RWPE2 (cell line): ENCODE measurements at places on chromosomes 7 and 10.

DNA sequence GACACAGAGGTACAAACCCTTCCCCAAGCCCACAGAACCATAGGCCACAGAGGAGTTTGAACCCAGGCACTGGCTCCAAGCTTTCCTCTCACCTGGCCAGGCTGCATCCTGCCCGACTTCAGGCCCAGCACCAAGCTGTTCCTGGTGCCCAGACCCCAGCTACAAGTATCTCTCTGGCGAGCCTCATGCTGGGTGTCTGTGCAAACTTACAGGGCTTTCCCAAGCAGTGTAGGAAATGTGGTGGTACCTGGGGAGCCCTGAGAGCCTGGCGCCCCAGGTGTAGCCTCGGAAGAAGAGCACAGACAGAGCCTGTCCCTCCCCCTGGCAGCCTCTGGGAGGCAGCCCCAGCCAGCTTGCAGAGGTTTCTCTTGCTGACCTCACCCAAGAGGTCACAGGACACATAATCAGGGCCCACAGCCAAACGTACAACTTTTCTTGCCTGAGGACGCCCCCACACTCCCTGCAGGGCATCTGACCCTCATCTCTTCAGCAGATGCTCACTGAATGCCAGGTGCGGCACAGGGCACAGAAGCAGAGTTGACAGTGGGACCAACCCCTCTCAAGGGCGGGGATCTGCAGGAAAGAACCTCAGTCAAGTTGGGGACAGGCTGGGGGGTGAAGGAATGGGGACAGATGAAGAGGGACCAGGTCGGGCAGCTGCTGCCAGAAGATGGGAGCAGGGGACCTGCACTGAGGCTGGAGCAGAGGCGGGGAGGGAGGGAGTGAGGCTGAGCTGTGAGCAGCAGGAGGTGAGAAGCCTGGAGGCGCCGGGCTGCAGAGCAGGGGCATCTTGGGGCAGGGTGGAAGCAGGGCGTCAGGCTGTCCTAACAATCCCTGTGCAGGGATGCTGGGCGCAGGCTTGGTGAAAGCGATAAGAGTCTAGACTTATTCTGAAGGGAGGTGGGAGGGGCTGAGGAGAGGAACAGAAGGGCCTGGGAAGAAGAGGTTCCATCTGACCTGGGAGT lies 16.3 kb upstream of the MYL7 start:
- no peak for DNase-seq

DNA sequence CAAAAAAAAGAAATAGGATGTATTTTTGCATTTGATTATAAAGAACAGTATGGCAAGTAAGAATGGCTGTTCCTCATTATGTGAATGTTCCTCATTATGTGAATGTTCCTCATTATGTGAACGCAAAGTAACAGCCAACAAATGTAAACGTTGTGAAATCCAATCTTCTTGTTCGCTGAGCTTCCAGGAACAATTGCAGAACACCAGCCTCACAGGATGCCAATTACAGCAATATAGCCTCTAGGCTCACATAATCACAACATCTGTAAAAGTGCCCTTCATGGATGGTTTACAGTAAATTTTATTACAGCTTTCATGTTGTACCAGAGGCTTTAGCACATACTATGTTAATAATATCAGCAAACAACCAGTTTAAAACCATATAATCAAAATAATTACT lies 71.6 kb downstream of the THSD7A start:
- DNase-seq: no peak

DNA sequence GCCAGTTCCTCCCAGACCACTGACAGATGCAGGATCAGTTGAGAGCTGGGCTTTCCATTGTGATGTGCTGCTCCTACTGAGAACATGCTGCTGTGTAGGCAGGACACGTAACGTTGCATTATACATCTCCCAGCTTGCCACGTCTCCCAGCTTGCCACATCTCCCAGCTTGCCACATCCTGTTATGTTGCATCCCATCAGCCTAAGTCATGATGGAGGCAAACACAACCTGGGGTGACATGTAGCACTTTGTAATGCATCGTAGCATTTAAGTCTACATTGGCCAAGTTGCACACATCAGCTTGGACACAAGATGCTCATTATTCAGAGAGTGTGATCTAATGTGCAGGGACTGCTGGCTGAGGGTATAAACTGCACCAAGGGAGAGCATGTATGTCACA lies 73.3 kb upstream of the CHCHD3 start:
- DNase-seq: no peak

DNA sequence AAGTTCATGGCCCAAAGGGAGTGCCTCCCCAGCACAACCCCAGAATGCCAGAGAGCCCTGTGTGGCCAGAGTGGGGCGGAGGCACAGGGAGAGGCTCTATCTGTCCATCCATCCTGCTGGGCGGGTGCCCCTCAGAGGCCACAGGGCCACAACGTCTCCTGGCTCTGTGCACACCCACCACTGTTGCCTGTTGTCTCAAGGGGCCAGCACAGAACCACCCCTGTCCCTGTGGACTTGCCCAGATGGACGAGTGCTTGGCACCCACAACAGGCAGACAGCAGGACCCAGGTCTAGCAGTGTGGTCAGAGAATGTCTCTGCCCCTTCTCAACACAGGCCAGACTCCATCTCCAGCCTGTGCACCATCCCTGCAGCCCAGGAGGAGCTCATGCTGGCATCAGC lies 92.8 kb downstream of the PAXIP1 start:
- no peak for DNase-seq

DNA sequence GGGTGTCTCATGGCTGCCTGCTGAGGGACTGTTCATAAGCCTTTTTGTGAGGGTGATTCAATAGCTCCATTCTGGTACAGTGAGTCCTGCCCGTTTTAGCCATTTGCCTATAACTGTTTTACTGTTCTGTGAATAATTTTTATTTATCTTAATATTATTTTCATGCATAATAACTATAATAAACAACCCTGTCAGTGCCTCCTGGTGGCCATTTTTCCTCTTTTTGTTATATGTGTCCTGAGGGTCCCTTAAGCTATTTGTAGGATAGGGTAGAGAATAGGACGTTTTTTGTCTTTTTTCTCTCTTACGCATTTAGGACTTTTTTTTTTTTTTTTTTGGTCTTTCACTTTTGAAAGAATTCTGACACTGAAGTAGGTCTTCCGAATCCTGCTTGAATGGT lies 2.9 kb downstream of the C1QL3 start:
- DNase-seq: no peak

DNA sequence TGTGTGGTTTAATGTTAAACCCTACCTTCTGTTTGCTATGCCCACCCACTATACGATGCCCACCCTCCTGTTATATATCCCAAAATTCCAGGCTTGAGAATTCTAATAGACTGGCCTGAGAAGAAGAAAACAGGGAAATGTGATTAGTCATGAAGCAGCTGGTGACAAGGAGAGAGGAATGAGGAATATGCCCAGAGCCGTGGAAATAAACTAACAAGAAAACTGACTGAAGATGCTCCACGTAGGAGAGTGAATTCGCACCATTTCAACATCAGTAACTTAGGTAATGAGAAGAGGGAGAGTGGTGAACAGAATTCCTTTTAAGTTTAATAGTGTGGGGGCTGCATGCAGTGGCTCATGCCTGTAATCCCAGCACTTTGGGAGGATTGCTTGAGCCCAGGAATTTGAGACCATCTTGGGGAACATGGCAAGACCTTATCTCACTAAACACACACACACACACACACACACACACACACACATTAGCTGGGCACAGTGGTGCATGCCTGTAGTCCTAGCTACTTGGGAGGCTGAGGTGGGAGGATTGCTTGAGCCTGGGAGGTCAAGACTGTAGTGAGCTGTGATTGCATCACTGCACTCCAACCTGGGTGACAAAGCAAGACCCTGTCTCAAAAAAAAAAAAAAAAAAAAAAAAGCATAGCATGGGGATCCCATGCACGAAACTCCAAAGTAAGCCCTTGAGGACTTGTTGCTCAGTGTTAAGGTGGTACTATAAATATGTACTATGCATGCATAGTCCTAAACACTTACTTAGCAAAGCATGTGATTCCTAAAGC lies 16.1 kb upstream of the SYPL1 start:
- DNase-seq: no peak

DNA sequence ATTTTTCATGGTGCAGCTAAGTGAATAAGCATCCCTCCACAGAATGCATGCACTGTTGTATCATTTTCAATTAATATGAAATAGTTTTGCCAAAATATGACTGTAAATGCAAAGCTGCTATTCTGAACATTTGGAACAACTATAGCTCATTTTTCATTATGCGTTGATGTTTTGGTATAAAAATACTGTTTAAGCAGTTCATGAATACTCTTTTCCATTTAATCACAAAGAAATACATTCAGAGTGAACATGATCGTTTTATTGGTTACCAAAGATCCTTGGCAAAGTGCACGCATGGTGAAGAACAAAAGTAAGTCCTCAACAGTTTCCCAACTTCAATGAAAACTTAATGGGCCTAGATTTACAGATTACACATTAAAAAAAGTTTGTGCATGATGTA lies 33.1 kb downstream of the SKIDA1 start:
- no peak for DNase-seq

DNA sequence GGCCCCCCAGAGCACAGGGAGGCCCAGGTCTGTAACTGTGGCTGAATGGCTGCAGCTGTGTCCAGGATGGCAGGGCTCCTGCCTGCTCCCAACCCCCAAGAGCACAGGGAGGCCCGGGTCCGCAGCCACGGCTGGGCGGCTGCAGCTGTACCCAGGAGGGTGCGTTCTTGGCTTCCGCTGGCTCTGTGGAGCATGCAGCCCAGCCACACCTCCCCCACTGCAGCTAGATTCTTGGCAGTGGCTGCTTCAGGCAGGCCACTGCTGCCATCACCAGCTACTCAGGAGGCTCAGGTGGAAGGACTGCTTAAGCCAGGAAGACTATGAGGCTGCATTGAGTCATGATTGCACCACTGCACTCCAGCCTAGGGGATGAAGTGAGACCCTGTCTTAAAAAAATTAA lies 27.9 kb downstream of the C7orf25 start:
- DNase-seq: peak; percentile 84

DNA sequence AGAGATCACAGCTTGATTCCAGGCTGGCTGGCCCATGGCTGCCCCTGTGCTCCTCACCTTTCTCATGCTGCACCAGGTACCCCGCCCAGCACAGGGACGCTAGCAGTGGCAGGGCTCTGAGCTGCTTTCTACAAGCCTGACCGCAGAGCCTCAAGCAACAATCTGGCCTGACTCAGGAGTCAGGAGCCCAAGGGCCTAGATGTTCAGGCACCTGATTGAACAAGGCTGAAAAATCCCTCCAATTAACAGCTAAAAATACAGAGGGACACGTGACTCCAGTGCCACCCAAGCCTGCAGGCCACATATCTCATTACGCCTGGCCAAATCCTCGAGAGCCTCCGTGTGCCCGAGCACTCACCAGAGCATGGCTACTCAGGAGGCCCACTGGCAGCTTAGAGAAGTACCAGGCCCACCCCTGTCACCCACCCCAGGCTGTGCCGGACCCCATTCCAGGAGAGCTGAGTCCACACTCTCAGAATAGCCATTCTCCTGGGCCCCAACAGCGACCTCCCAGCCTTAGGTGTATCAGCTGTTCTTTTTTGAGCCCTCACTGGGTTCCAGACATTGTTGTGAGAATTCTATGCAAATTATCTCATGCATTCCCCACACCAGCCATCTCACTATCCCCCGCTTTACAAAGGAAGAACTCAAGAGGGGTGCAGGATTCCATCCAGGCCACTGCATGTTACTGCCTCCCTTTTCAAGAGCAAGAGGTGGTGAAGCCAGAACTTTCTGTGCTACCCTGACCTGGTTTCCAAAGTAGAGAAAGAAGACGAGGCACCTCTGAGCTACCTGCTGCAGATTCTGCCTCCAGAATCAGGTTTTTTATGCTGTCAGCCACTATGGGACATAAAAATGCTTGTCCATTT lies 98.3 kb downstream of the COL13A1 start:
- DNase-seq: no peak

GRCh38 chr7:155401884-155402283 lies 56.0 kb upstream of the EN2 start:
- no peak for DNase-seq

- DNase-seq: no peak
Observed at GRCh38 chr10:21758696-21759095, 224.7 kb downstream of the MLLT10 start.

GRCh38 chr10:128062331-128062880 lies 63.8 kb downstream of the MKI67 start:
- DNase-seq: no peak

- no peak for DNase-seq
Observed at GRCh38 chr10:112977426-112977898, 27.4 kb downstream of the TCF7L2 start.

DNA sequence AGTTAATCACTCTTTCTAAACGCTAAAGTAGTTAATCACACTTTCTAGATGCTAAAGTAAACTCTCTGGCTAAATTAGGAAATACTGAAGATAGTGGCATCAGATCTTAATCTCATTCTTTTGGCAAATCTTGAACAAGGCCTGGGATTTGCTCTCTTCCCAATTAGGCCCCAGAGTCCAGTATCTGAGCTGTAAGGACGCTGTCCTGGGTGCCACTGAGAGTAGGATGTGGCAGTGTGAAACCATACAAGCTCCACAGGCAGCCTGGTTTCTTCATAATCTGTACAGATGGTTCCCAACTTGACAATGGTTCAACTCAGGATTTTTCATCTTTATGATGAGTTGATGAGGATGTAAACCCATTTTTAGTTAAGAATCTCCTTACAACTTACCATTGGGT lies 36.9 kb downstream of the GRB10 start:
- no peak for DNase-seq
